Activated naive CD4-positive, alpha-beta T cell treated with anti-CD3 and anti-CD28 coated beads, Interleukin-2, amount 10 ng/mL, durations not matched to agents 7 days and 5 days (primary cell): ENCODE measurements at places on chromosomes 7 and 10.

DNA sequence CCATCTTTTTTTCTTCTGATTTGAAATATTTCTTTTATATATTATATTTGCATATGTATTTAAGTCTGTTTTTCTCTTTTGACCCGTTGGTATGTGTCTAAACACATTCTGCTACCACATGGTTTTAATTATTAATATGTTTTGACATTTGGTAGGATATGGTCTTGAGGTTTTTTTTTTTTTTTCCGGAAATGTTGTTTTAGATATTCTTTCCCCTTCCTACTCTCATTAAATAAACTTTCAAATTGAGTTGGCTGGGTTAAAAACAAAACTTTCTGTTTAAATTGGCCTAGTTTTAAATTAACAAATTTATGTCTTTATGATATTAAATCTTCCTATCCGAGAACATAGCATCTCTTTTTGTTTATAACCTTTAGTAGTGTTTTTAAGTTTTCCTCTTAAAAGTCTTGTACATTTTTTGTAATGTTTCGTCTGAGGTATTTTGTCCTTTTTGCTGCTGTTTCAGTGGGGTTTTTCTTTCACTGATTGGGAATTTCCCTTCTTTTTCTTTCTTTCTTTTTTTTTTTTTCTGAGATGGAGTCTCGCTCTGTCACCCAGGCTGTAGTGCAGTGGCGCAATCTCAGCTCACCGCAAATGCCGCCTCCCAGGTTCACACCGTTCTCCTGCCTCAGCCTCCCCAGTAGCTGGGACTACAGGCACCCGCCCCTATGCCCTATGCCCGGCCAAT, 25.4 kb downstream of the STAM start:
- no peak for DNase-seq

DNA sequence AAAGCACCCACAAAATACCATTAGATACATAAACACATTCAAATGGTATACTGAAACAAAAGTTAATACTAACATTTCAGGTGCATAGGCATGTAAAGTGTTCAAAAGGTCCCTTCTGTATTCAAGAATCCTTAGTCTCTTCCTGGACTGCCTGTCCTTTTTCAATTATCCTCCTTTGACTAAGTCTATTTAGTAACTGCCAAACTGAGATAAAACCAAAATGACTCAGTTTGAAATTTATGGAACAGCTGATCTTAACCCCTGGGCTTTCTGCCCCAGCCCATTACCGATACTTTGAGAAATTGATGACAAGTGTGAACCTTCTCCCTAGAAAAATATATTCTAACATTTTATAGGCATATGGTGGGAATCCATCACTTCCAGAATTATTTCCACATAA, 5.4 kb downstream of the EPC1 start:
- no peak for DNase-seq

DNA sequence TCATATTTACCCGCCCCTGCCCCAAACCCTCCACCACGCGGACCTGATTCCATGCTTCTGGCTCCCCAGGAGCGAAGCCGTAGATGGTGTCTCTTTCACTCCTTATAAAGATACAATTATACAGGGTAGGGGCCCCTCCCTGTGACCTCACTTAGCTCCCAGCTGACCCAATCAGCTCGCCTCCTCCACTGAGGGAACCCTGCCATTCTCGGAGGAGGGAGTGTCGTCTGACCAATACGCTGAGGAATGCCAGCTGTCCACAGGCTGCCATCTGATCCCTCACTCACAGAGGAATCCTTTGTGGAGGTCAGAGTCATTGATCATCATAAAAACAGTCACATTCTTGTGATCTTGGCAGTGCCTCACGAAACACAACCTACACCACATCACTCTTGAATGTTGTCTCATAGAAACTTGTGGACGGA, 67.5 kb upstream of the INSIG1 start:
- no peak for DNase-seq

DNA sequence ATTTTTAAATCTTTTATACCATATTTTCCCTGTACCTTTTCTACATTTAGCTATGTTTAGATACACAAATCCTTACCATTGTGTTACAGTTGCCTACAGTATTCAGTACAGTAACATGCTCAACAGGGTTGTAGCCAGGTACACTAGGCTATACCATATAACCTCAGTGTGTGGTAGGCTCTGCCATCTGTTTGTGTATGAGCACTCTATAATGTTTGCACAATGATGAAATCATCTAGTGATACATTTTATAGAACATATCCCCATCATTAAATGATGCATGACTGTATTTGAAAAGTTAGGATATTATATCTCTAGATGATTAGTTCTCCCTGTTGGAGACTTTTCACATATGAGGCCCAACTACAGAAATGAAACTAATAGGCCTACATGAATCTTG, 188.6 kb downstream of the STK31 start:
- DNase-seq = no peak

DNA sequence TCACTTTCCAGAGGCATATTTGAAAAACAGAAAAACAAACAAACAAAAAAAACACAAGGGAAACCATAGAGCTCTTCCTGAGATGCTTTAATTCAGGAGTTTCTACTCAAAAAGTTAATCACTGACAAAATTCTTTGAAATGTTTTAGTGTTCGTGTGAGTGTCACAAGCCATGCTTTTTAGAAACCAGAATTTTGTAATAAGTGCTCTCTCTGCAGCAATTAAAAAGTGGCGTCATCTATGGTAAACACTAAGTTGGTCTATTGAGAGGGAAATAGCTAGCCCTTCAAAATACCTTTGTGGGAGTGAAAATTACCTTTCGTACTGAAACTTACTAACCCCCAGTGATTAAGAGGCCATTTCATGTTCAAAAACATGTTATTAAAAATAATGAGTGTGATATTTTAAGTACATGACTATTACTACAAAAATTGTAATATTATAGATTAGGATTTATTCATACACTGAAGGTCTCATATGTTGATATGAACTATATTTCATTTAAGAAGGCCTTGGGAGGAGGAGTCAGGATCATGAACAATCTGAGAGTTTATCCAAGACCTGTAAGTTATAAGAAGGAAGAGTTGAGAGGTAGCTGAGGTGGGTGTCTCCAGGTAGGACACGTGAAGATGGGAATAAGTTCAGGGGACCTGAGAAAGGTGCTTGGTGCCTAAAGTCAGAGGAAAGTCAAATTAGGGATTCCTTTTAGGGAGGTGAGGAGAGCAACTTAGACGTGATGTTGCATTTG, 94.6 kb downstream of the PPP1R9A start:
- no peak for DNase-seq

DNA sequence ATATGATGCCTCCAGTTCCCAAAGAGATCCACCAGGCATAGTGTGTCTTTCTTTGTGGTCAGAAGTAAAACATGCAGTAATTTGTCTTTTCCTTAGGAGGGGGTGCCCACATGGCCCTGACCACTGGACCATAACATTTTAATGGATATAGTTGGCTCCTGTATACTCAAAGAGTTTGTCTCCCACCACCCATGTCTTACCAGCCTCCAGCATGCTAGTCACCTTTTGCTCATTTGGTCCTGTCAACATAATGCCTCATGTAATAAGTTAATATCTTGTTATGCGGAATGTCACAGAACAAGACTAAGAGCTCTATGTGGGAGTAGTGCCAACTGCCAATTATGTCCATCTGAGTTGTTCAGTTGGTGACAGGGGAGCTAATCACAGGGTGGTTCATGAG, 83.4 kb upstream of the IFRD1 start:
- DNase-seq = no peak

DNA sequence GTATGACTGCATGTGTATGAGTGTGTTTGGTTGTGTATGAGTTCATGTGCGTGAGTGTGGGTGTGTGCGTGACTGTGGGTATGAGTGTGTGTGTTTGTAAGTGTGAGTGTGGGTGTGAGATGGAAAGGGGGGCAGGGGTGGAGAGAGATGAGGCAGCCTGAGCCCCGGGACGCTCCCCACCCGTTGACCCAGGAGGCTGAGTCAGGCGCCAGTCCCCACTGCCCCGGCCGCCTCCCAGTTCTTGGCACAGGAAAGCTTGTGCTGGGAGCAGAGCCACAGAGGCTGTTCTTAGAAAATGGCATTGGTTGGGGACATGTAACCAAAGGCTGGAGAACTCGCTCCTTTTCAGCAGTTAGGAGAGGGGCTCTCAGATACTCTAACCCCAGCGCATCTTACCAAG, 27.8 kb upstream of the NUB1 start:
- DNase-seq = peak; percentile 25

- DNase-seq = no peak
Observed at GRCh38 chr7:29040579-29040925, 82.4 kb upstream of the TRIL start.

GRCh38 chr7:497346-497745, 22.3 kb downstream of the PDGFA start:
- DNase-seq = no peak

GRCh38 chr7:18037609-18038008, 10.0 kb upstream of the PRPS1L1 start:
- DNase-seq = no peak

DNA sequence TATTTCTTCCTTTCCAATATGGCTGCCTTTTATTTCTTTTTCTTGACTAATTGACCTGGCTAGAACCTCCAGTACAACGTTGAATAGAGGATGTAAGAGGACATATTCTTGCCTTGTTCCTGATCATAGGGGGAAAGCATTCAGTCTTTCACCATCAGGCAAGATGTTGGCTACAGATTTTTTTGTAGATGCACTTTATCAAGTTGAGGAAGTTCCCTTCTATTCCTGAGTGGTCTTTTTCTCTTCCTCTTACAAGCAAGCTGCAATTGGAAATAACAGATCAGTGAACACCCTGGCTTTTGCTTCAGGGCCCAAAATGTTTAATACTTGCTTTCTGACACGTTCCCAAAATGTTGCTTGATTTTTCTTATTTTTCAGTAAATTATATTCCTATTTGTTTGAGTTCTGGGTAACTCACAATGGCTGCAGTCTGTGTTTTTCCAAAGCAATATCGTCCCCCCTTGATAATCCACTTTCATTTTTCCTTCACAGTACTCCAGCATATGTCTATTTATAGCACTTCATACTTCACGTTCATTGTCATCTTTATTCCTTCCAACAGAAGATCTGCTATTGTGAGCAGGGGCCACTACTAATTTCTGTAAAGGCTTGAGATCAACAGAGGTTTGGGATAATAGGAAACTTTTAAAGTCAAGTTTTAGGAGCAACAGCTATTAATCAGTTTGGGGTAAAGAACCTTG, 11.7 kb downstream of the CPEB3 start:
- DNase-seq = no peak

DNA sequence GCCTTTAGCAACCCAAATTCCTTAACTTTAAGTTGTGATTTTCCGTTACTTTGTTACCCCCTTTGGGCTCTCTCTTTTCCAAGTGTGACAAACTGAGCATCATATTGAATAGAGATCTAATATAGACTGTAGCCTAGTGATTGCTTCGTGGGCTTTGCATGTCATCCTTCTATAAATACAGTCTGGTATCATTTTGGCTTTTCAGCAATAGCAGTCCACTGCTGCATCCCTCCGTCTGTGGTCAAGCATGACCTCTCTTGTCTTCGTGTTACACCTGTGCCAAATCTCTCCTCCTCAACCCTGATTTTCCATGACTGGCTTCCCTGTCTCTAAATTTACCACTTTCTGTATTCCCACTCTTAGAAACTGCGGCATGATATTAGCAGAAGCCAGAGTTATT, 53.8 kb upstream of the AGK start:
- no peak for DNase-seq

DNA sequence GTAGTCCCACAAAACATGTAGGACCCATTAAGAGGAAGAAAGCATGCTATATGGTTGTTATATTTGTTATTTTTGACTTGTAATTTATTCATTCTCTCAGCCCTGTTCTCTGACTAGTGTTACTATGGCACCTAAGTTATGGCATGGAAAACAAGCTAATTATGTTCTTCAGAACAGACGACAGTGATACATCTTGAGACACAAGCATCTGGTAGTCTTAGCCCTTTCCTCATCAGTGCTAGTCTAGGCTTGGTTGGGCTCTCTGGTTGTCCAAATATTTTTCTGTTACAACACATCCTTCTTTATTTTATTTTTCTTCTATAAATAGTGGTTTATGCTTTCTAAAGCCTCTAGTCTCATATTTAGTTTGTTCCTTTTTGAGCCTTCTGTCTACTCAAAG, 308.3 kb upstream of the KAT6B start:
- DNase-seq = no peak

DNA sequence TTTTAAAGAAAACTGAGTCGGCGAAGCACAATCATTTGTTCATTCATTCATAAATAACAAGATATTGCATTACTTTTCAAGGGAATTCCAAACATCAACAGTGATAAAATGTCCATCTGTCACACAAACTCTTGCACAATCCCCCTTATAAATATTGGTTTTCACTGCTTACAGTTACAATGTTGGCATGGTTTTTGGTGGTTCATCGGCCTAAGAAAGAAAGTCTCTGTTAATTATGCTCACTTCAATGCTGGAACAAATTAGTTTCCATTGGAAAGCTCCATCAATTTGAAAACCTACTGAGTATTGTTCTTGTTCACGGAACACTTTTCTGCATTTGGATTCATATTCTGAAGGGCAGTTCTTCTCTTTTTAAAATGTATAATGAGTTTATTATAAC, 188.5 kb downstream of the JAZF1 start:
- no peak for DNase-seq

GRCh38 chr10:122422266-122422989, 32.0 kb upstream of the ARMS2 start:
- no peak for DNase-seq

GRCh38 chr7:100803398-100804161, 23.7 kb downstream of the EPHB4 start:
- peak; percentile 70 for DNase-seq

- no peak for DNase-seq
Observed at GRCh38 chr10:11505639-11506038, 105.8 kb downstream of the USP6NL start.

DNA sequence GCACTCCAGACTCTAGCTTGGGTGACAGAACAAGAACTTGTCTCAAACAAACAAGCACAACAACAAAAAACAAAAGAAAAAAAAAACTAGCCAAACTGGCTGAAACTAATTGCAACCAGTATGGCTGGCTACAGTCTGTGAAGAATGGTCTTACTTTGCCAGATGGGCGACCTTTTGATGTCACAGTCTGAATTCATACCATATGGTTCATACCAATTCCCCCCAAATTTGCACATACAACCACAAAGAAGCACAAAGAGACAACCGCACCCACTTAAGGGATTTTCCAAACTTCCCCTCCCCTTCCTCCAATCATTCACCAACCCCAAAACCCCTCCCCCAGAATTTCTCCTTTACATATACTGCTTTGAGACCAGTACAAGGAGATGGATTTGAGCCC, 114.2 kb downstream of the SPAG6 start:
- no peak for DNase-seq

GRCh38 chr7:88775838-88776237, 16.3 kb downstream of the ZNF804B start:
- DNase-seq = no peak

DNA sequence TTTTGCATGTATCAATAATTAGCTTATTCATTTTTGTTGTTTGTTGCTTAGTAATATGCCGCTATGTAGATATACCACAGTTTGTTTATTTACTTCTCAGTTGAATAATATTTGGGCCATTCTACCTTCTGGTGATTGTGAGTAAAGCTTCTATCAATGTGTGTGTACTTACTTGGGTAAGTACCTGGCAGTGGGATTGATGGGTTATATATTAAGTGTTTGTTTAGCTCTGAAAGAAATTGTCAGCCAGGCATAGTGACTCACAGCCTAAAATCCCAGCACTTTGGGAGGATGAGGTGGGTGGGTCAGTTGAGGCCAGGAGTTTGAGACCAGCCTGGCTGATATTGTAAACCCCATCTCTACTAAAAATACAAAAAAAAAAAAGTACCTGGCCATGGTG, 975.7 kb upstream of the MBL2 start:
- DNase-seq = no peak

- no peak for DNase-seq
Observed at GRCh38 chr10:100551196-100551595, 15.5 kb downstream of the HIF1AN start.
